ENCODE measurements at places on chromosomes 3 and 15.

DNA sequence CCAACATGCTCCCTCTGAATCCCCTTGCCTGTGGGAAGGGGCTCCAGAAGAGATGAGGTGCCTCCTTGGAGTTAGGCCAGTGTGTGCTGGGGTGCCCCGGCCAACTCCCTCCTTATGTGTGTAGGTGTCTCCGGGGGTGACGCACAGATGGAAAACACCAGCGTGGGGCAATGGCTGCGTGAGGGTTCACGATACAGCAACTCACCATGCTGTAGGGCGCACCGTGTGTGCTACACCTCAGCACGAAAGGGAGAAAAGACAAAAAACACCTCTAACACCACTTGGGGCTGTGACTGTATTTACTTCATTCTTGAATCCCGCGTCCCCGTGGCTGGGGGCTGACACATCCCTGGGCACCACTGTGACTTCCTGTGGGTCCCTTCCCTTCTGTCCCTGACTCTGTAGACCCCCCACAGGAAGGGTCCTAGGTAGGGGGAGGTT lies 1.6 kb upstream of the CALML4 start:
- no peak for DNase-seq

DNA sequence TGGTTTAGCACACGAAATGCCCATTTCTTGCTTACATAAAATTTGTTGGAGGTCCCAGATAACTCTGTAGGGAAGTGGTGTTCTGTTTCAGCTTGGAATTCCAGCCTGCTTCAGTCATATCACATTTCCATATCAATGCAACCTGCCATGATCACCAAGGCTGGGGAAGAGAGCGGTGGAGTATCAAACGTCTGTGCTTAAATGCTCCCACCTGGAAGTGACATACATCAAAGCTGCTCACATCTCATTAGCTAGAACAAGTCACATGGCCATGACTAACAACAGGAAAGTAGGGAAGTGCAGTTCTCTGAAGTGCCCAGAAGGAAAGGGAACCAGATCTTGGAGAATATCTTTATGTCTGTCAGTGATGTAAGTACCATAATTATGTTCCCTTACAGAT lies 130.2 kb upstream of the CFAP20DC start:
- no peak for DNase-seq

DNA sequence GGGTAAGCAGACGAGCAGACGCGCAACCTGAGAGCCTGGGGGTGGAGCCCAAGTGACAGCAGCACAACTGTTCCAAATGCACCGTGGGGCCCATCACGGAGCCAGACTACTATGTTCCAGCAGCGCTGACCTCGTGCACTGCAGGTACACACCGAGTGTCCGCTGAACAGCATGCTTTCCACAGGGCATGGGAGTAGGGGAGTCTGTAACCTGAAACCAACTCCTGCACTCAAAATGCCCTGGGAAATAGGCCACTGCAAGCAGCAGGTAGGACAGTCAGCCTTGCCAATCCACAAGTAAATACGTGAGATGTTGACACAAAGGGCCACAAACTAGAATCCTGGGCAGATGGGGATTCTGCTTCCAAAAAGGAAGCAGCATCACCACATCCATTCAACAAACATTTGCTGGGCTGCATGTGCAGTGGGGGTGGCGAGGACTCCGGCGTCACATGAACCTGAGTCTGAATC lies 73.9 kb downstream of the TBC1D2B start:
- DNase-seq, result no peak

DNA sequence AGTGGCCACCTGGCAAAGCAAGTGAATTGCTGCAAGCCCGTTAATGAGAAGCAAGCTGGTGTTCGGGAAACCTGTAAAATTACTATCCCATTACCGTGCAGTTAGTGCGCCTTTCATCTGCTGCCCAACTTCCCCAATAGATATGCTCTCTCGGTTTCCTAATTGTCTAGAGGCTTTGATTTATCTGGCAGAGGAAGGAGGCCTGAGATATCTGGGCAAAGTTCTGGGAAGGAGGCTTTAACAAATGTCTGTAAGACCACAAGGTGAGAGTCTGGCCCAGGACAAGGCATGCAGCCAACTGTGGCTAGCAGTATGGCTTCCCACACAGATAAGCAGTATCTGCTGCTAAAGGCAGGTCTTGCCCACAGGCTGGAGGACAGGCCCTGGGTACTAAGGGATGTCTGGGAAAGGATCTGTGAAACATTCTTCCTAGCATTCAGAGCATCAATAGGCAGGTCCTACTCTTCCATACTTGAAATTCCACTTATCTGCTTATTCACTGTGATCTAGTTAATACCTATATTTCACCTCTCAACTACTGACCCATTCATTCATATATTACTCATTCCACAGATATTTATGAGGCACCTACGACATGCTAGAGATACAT lies 130.0 kb upstream of the SLC2A2 start:
- DNase-seq, result no peak

DNA sequence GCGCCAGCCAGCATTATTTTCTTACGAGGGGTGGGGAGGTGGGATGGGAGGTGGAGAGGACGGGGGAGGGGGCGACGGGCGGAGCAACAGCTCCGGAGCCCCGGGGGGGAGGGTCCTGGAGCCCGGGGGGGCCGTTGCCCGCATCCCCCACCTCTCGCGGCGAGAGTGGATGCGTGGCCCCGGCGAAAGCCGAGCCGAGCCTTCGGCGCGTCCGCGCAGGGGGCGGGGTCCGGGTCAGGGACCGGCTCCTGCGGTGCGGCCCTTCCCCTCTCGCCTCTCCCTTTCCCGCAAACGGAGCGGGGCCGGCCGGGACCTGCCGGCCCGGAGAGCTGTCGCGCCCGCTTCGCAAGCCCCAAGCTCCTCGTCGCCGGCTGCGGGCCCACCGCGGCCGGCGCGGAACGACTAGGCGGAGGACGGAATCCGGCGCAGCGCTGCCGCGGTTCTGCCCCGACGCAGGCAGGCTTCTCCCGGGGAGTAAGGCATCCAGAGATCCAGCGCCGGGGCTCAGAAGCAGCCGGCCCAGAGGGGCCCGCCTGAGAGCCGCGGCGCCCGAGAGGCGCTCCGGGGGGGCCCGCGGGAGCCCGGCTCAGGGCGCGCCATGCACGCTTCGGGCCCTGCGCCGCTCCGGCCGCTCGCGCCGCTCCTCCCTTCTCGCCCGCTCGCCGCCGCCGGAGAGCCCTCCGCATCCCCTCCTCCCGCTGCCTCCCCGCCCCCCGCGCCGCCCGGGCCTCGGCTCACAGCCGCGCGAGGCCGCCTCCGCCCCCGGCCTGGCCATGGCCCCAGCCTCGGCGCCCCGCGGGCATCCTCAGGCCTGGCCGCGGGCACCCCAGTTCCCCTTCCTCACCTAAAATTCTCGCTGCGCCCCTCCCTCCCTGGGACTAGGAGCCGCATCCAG lies 459 bp upstream of the ADCY5 start:
- DNase-seq, result no peak

- DNase-seq, result no peak
These were observed 93.2 kb downstream of the TMEM212 start for GRCh38 chr3:171936191-171936841.

- no peak for DNase-seq
These were observed 10.1 kb upstream of the DCP1A start for GRCh38 chr3:53357458-53357857.

GRCh38 chr3:42094691-42095391 lies 3.7 kb downstream of the TRAK1 start:
- DNase-seq, result no peak

DNA sequence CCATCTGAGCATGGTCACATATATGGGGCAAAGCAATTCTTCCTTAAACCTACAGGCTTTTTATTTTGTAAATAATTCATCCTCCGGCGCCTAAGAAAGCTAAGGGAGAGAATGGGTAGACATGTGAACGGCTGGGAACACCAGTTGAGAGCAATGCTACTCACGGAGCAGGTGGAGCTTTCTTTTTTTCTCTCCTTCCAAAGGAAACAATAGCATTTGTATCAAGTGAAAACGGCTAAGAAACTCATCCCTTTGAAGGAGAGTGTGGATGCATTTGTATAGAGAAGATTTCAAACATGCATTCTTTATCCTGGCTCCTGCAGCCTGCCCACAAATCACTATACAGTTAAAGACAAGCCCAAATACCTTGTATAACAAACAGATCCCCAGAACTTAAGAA lies 637.8 kb downstream of the MAGI1 start:
- no peak for DNase-seq

GRCh38 chr15:35281515-35281914 lies 196.4 kb upstream of the NANOGP8 start:
- no peak for DNase-seq

DNA sequence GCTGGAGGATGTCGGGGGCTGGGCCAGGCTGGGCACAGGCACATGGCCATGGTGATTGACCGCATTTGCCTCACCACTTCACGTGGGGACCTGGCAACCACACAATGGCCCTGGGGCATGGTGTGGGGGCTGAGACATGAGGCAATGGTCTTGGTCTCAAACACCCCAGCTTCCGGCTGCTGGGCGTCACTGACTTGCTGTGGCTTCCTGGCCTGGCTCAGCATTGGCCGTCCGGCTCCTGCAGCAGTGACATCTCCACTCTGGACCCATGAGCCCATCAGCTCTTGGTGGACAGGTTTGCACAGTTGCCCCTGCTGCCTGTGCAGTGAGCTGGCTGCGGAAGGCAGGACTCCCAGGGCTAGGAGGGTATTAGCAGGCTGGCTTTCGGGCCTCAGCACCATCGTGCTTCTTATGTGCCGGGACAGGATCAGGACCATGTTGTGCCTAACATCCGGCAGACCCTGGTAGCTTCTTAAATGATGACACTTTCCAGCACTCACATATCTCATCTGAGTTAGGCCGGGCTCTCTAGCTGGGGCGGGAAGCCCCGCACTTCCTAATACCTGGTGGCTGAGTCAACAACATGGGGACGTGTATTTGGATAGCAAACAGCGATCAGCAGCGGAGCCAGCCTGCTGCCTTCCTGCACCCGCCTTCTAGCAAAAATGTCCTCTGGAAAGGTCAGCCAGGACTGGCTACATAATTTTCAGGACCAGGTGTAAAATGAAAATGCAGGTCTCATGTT lies 34.1 kb downstream of the ZNF710 start:
- no peak for DNase-seq

- DNase-seq, result no peak
These were observed 163.8 kb upstream of the ATP11B start for GRCh38 chr3:182629521-182629920.

- DNase-seq, result no peak
These were observed 21.4 kb downstream of the ACAP2 start for GRCh38 chr3:195421400-195421799.

DNA sequence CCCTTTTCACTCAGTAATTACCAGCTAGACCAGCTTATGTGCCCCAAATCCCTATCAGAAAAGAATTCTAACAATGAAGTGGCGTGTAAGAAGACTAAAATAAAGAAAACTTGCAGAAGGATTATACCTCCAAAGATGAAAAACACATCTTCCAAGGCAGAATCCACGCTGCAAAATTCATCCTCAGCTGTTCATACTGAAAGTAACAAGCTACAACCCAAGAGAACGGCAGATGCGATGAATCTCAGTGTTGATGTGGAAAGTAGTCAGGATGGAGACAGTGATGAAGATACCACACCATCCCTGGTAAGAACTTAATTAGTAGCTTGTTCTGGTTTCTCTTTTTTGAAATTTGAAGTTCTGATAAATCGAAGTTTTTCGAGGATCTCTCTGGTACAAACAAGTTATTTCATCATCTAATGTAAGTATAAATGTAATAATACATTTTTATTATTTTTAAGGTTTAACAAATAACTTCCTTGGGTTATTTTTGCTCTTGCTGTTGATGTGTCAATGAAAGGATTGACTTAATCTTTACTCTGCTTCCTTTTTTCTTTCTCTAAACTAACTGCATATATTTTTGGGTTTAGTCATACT lies 1.4 kb downstream of the WDR76 start:
- DNase-seq, result no peak

GRCh38 chr3:12791430-12791829 lies 5.0 kb upstream of the CAND2 start:
- DNase-seq, result no peak

- no peak for DNase-seq
These were observed 160.7 kb downstream of the TAFA4 start for GRCh38 chr3:68771681-68772080.

GRCh38 chr3:100706365-100706764 lies 2.9 kb upstream of the TFG start:
- DNase-seq, result no peak

- DNase-seq, result no peak
These were observed 181.8 kb downstream of the MCTP2 start for GRCh38 chr15:94412979-94413746.

- DNase-seq, result no peak
These were observed 54.0 kb downstream of the PLCH1 start for GRCh38 chr3:155690921-155691320.

DNA sequence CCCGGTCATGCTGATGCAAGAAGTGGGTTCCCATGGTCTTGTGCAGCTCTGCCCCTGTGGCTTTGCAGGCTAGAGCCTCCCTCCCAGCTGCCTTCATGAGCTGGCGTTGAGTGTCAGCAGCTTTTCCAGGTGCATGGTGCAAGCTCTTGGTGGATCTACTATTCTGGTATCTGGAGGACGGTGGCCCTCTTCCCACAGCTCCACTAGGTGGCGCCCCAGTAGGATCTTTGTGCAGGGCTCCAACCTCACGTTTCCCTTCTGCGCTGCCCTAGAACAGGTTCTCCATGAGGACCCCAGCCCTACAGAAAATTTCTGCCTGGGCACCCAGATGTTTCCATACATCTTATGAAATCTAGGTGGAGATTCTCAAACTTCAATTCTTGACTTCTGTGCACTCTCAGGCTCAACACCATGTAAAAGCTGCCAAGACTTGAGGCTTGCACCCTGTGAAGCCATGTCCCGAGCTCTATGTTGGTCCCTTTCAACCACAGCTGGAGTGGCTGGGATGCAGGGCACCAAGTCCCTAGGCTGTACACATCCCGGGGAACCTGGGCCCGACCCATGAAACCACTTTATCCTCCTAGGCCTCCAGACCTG lies 238.4 kb upstream of the MDFIC2 start:
- no peak for DNase-seq

GRCh38 chr3:126557415-126557745 lies 1.4 kb downstream of the C3orf22 start:
- DNase-seq, result no peak

- no peak for DNase-seq
These were observed 102.5 kb downstream of the MYH15 start for GRCh38 chr3:108407886-108408285.

DNA sequence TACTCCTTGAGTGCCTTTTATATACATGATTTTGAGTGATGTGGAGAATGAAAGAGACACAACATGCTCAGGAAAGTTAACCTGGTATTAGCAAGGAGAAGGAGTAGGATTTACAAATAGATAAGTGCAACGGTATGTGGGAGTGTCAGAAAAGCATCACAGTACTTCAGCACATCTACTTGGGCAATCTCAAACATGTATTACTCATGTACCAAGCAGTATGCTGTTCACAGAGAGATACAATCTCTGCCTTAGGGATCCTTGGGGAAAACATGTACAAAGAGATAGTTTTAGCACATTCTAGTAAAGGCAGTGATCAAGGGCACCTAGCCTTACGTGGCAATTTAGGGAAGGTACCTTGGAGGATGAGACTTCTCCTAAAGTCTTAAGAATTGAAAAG lies 146.5 kb downstream of the FILIP1L start:
- no peak for DNase-seq

DNA sequence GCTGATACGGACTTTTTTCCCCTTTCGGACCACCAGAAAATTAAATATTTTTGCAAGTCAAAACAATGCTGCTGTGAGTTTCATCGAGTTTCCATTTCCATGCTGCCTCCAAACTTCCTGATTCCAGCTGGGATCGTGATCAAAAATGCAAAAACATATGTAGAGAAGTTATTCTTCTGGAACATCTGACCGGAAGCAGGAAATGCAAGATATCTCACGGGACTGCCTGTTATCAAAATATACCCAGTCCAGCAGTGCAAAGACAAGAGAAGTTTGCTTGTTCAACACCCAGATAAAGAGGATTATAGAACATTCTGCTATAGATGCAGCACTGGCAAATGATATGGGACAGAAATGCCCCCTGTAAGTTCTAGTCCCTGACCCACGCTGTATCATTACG lies 726.7 kb upstream of the NR2F2 start:
- DNase-seq, result no peak

Measured in cerebellar nuclear complex (tissue), 1 donor.